CD4-positive, CD25-positive, alpha-beta regulatory T cell (primary cell): ENCODE measurements at places on chromosomes 5 and 9.

DNA sequence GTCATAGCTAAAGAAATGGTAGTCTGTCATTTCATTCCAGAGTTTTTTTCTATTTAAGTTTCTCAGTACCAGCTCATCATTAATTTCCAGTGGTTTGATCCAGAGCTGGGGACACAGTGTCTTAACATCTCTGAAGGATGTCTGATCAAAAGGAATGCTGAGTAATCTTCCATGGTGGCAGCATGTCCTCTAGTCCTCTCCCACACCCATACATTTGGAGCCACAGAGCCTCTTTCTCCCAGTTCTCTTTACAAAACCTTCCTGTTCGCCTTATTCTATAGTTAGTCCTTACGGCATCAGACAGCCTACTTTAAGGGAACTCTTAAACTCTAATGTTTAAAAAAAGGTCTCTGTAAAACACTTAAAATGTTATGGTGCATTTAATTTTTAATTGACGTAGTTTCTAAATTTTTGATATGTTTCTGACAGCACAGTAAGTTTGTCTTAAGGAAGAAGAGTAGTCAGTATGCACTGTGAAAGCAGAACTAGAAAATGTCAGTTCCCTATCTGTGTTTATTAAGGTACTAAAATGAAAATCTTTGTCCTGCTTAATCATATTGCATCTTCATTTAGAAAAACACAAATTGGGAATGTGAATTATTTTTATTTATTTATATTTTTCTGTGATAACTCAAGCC is 96.8 kb downstream of the INIP start:
- no peak for DNase-seq

DNA sequence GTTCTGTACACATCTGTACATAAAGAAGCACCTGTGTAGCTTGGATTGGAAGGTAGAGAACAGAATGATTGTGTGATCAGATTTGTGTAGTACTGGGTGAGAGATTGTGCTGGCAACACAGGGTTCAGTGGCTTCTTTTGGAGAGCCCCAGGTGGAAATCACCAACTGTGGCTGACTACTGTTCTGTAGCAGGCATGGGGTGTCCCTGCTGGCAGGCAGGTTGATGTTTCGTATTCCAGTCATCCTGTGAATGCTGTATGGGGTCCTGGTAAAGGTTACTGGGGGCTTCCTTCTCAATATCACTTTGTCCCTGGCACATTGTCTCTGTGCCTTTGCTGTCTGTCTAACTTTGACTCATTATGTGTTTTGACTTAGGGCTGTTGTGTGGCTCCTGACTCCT is 5.3 kb downstream of the ASPN start:
- DNase-seq = no peak

DNA sequence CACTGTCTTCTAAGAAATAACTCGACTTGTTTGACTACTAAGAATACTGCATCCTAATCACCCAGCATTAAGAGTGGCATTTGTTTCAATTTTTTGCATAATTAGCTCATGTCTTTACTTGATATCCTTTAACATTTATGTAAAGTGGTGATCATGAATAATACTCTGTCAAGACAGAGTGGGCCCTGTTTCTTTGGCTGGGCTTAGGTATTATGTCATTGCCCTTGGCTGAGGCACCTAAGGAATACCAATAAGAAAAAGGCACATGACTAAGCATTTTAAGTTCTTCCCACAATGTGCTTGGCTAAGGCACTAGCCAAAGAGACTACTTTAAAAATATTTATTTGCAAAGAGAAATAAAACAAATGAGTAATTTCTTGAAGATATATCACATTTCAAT is 308.1 kb downstream of the CTNND2 start:
- DNase-seq = no peak

- DNase-seq = no peak
These were observed 395 bp downstream of the DRD1 start for GRCh38 chr5:175443514-175444059.

DNA sequence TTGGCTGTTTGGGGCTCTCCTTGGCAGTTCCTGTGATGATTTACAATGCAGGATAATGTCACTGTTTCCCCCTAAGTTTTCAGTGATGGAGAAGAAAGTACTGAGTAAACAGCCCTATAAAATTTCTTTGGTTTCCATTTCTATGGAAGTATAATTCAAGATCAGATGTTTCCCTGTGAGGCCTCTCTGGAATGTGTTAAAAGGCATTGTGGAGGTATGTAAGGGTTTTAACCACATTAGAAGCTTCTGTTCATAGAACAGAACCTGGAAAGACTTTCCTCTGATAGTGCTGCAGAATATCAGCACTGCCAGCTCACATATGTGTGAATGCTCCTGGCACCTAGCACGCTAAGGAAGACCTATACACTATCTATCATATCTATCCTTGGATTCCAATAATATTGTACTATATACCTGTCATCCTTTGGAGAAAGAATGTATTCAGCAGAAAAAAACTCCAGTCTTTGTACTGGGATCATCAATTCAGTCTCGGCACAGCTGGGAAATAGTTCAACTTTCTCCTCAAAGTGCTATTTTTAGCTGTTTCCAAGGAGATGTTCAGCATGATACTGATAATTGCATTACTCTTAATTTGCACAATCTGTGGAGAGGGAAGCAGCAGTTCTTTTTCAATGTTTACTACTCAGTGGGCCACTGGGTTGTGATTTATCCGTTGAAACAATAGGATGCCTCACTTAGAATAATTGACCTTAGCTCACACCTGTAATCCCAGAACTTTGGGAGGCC is 21.9 kb downstream of the TTC1 start:
- DNase-seq = no peak

DNA sequence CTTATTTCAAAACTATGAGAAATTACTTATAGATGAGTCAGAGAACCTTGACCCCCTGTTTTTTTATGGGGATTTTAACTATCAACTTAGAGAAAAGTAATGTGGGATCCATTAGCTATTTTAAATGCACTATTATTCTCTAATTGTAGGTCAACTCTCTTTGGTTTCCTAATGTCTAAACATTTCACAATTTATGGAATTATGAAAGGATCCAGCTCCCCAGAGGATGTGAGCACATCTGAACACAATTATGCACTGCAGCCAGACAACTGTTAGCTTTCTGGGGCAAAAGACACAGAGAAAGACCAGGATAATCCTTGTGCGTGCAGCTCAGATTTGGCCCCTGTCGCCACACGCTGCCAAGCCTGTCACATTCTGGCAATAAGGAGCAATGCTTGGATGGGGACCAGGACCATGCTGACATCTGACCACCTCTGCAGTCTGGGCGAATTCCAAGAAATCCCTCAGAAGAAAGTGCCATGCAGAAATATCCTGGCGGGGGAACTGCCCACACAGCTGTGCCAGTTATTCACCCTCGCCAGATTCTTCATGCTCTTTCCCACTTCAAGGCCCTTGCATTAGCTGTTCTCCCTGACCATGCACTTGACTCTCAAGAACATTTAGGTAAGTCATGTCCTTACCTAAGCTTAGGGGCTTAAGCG is 22.2 kb upstream of the CMBL start:
- DNase-seq = no peak

- DNase-seq = no peak
These were observed 2.2 kb upstream of the PRRT1B start for GRCh38 chr9:131543141-131543540.

DNA sequence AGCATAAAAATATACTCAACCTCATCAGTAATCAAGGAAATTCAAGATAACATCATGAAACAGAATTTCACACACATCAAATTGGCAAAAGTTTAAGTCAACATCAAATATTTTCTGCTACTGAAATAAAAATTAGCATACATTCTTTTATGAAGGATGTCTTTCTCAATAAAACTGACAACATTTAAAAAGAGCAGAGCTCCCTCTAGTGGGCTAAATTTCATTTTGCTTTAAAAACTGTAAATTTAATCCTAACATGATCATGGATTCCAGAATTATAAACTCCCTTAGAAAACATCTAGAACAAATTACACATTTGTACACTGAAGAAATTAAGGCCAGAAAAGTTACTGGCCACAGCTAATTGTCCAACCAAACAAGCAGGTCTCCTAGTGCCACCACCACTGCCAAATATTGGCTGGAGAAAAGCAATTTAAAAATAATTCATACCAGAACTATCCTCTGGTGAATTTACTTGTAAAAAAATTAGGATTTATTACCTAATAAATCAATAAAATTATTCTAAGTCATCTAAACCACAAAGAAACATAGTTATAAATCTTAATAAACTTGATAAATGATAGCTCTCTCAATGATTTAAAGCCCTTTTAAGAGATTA is 31.2 kb downstream of the DEPDC1B start:
- peak; percentile 22 for DNase-seq

GRCh38 chr5:74020503-74020902 is 394.5 kb downstream of the ARHGEF28 start:
- no peak for DNase-seq

- no peak for DNase-seq
These were observed at the start of gene DND1 for GRCh38 chr5:140673187-140673976. Gene DND1, minus strand, starts transcription at chr5:140673576. Its CDS starts 34 bp downstream, at chr5:140673542.

DNA sequence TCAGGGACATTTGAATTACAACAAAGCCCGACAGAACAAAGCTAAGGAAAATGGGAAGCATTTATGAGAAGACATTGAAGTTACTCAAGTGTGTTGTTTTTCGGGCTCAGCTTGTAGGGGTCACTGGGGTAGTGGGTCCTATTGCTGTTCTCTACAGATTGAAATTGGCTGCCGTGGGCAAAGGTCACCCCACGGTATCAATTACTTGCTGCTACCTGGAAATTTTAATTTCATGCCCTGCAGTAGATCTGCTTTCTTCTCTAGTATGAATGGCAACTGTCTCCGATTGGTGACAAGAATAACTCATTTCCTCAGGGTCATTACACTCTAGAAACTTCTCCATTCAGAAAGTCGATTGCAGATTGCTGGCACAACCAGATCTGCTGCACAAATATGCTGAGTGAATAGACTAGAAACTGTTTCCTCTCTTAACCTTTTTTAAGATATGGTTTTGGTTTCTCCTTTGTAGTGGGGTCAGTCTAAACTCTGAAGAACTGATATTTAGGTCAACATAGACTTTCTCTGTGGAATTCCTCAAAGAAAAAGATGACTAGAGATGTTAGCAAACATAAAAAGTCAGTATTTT is 454.1 kb downstream of the ARHGEF28 start:
- DNase-seq = no peak

DNA sequence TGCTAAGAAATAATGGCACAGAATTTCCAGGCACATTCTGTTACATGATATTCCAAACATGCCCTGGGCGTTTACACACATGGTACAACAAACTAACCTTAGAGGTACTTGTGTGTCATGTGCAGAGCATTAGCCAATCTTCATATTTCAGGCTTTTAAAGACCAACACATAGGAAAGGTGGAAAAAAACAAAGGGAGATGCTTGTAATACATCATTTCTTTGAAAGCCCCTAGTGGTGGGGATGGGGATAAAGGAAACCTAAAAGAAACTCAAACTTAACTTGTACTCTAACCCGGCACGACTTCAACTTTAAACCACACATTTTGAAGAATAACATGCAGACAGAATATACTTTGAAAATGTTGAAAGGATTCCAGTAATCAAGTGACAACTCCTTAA is 133.6 kb downstream of the PTPRD start:
- DNase-seq = no peak

- DNase-seq = no peak
These were observed 198.7 kb downstream of the C9orf50 start for GRCh38 chr9:129422032-129422842.

- no peak for DNase-seq
These were observed 84.5 kb downstream of the ERMP1 start for GRCh38 chr9:5748438-5748837.

DNA sequence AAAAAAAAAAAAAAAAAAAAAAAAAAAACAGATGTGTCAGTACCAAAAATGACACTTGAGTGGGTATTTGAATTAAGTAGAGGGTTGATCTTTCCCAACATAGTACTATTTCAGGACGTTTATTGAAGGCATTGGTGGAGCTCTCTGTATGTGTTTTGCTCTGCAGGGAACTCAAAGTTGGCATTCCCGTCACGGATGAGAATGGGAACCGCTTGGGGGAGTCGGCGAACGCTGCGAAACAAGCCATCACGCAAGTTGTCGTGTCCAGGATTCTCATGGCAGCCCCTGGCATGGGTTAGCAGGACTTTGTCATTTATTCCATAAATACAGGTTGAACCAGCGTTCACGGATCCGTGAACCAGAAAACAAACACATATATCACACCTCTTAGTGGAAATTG is 34.9 kb downstream of the SFXN1 start:
- no peak for DNase-seq

DNA sequence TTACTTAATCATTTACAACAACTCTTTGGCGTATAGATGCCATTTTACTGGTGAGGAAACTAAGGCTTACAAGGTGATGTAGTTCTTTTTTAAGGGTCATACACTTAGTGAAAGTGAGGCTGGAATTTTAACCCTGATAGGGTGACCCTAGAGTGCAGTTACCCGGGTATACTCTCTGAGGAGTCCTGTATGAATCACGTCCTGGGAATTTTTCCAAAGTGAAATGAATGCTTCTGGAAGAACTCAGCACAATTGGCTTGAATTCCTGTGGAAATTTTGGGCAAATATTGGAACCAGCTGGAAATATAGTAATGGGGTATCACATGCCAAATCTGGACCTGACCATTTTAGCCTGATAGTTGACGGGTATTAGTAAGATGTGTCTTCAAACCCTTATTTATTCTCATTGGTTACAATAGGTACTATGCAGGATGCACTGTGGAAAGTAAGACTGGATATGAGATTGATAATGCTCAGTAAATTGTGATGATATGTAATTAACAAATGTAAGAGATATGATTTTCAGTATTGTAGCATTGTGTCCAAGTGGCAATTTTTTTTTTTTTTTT is 14.8 kb downstream of the SUB1 start:
- DNase-seq = no peak

DNA sequence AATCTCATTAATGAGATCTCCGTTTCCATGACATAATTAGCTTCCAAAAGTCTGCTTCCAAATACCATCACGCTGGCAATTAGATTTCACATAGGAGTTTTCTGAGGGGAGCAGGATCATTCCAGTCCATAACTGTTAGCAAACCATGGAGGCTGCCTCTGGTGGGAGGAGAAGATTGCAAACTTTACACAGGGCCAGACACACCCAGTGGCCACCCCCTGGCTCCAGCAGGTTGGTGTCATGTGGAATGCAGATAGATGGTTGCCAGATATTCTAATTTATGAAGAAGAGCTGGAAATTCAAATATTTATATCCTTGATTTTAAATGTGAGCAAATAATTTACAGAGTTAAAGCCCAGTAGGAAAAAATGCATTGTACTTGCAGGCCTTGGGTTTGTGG is 164.2 kb downstream of the ICE1 start:
- DNase-seq = no peak

DNA sequence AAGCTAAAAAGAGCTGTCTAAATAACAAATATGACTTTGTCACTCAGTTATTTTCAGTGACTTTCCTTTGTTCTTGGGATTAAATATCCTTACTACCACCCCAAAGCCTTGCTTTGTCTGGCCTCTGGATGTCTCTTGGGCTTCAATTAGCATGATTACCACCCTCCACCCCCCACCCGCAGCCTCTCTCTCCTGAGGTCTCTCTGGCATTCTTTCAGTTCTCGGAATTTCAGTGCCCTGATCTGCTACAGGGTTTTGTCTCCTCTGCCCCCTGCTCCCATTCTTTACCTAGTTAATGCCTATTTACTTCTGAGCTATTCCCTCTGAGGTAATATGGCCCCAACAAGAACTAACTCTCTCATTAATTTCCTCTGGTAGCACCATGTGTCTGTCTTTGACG is 376.4 kb downstream of the DEPDC1B start:
- DNase-seq = no peak

- no peak for DNase-seq
These were observed 56.4 kb upstream of the UBAC1 start for GRCh38 chr9:136017289-136018190.

- DNase-seq = no peak
These were observed 6.6 kb downstream of the LCN9 start for GRCh38 chr9:135669616-135670285.

- DNase-seq = no peak
These were observed 186.8 kb downstream of the SEMA5A start for GRCh38 chr5:9358961-9359685.
